ENCODE measurements at places on chromosomes 13 and 19.

DNA sequence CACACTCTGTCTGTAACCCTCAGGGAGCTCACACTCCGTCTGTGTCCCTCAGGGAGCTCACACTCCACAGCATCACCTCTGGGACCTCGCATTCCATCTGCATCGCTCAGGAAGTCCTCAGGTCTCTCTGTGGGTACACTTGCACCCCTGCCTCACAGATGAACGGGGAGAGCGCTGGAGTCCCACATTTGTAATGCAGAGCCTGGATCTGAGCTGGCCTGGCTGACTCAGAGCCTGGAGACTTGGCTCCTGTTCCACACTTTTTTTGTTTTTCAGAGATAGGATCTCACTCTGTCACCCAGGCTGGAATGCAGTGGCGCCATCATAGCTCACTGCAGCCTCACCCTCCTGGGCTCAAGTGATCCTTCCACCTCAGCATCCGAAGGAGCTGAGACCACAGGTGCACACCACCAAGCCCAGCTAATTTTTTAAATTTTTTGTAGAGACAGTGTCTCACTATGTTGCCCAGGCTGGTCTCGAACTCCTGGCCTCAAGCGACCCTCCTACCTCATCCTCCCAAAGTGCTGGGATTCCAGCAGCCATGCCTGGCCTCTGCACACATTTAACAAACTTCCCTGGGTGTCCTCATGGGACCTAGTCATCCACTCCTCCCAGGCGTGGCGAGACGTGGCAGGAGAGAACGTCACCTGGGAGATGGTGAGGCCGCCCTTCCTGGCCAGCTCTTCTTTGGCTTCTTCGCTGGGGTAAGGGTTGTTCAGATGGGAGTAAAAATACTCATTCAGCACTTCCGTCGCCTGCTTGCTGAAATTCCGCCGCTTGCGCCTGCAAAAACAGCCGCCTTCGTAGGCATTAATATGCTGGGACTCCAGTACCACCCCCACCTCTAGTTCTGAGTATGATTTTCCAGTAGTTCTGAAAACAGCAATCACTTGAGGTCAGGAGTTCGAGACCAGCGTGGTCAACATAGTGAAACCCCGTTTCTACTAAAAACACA, 31.0 kb downstream of the CILP2 start:
- no peak for DNase-seq

DNA sequence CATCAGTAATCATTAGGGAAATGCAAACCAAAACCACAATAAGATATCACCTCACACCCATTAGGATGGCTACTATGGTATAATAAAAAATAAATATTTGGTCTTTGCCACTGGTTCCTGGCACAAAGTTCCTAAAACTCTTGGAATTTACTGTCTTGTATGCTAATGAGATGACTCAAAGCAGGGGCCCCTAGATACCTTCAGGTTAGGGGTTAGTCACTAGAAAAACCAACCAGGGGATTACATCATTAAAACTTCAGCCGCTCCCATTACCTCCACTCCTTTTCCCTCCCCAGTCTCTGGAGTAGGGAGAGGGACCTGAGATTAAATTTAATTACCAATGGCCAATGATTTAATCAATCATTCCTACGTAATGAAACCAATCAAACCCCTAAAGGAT, 49.6 kb downstream of the THSD1 start:
- DNase-seq, result no peak

DNA sequence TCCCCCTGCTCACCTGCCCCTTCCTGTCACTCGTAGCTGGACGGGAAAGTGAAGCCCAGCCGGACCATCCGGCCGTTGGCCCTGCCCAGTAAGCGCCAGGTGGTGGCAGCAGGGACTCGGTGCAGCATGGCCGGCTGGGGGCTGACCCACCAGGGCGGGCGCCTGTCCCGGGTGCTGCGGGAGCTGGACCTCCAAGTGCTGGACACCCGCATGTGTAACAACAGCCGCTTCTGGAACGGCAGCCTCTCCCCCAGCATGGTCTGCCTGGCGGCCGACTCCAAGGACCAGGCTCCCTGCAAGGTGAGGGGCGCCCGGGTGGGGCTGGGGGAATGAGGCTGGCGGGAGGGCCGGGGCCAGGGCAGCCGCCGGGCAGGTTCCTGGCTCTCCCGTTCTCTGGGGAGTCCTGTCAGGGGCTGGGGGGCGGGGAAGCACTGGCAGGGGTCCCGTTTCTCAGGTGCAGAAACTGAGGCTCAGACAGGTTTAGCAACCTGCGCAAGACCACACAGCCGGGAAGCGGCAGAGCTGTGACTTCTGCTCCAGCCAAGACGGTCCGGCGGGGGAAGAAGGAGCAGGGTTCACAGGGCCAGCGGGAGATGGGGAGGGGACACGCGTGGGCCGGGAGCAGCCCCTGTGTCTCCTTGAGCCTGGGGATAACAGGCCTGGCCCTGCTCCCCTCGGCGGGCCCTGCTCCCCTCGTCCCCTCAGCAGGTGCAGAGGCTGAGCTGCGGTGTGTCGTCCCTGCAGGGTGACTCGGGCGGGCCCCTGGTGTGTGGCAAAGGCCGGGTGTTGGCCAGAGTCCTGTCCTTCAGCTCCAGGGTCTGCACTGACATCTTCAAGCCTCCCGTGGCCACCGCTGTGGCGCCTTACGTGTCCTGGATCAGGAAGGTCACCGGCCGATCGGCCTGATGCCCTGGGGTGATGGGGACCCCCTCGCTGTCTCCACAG, 5.3 kb downstream of the GZMM start:
- DNase-seq, result no peak

- DNase-seq, result peak; percentile 21
These were observed 28.7 kb downstream of the CYP4F2 start for GRCh38 chr19:15869109-15869555.

DNA sequence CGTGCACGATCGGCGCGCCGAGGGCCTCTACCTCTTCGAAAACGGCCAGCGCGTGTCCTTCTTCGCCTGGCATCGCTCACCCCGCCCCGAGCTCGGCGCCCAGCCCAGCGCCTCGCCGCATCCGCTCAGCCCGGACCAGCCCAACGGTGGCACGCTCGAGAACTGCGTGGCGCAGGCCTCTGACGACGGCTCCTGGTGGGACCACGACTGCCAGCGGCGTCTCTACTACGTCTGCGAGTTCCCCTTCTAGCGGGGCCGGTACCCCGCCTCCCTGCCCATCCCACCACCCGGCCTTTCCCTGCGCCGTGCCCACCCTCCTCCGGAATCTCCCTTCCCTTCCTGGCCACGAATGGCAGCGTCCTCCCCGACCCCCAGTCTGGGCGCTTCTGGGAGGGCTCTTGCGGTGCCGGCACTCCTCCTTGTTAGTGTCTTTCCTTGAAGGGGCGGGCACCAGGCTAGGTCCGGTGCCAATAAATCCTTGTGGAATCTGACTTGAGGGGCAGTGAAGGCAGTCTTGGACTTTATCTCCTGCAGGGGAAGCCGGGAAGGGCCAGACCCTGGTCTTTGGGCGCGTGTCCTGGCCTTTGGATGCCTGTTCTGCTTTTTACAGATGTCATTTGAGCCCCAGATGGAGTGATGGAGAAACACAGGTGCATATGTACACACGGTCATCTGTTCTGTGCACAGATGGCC, 2.2 kb downstream of the CLEC11A start:
- no peak for DNase-seq

- no peak for DNase-seq
These were observed 92.9 kb downstream of the PCDH9 start for GRCh38 chr13:67137044-67137735.

DNA sequence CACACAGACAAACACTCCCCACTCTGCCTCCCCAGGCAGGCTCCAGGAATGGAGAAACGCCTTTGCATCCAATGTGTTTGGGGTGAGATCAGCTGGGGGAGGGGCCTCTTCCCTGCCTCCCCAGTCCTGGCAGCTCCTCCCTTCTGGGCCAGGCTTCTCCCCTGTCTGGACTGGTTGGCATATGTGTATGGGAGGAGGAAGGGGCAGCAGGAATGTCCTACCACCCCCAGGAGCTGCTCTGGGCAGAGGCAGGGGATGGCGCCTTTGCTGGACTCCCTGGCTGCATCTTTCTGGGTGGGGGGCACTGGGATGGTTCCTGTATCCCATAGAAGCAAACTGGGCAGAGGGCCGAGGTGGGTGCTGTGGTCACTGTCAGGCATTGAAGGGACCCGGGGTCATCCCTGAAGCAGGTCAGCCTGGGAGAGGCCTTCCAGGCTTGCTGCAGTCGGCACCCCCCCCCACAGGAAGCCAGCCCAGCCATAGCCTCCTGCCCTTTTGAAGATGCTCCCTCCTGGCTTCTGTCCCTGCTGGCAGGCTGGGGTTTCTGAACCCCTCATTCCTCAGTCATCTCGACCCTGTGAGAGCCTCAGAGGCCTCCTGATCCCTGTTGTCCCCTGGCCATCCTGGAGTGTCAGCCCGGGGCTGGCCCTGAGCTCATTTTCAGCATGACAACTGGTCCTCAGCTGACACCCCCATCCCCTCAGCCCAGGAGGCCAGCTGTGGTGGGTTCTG, 21.2 kb upstream of the SLC7A10 start:
- DNase-seq, result no peak

- no peak for DNase-seq
These were observed 15.8 kb downstream of the YIPF2 start for GRCh38 chr19:10912619-10913018.

DNA sequence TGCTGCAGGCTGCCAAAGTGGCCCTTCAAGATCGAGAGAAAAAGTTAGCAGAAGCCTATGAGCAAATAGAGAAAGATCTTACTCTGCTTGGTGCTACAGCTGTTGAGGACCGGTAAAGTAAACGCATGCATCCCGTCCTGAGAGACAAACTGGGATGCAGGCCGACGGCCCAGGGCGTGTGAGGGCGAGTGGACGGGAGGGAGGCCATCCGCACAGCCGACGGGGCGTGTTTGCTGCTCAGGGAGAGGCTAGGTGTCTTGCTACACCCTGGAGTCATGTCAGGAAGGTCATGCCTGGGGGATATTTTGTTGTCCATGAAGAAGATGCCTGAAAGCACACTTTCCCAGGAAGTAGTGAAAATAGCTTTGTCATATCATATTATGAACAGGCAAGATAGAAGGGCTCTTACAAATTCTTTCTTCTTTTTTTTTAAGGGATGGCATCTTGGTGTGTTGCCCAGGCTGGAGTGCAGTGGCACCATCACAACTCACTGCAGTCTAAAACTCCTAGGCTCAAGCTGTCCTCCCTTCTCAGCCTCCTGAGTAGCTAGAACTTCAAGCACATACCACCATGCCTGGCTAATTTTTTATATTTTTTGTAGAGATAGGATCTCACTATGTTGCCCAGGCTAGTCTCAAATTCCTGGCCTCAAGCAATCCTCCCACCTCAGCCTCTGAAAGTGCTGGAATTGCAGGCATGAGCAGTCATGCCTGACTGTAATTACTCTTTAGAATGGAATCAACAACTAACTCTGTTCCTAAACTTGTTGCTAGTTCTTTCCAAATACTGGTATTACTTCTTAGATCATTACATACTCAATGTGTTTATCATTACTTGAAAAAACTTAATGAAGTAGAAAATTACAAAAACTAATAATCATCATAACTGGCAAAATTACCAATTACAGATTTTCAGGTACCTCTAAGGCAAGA, 117.6 kb upstream of the MCF2L start:
- no peak for DNase-seq

- no peak for DNase-seq
These were observed 1382.2 kb upstream of the MIR17HG start for GRCh38 chr13:89965252-89965651.

DNA sequence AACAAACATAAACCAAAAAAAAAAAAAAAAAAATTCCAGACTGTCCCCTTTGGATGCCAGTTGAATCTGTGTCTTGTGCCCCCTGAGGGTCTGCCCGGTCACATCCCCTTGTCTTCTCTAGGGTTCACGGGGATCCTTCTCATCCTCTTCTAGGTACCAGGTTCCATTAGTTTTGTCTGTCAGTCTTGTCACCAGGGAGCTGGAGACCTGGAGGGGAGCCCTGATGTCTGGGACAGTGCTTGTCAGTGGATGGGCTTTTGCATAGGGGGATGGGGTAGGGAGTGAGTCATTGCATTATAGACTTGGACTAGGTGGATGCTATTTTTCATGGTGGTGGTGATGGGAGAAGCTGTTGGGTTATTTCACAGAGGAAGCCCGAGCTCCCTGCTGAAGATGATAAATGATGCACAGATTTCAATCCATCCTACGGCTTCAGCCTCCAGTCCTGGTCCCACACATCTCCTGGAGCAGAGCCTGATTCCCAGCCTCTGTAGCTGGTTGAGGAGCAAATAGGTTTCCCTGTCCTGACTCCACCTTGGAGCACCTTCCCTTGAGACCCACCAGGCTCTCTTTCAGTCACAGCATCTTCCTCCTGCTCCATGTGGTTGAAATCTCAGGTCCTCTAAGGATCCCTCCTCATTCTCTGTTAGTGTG, 26.0 kb downstream of the WTIP start:
- no peak for DNase-seq

DNA sequence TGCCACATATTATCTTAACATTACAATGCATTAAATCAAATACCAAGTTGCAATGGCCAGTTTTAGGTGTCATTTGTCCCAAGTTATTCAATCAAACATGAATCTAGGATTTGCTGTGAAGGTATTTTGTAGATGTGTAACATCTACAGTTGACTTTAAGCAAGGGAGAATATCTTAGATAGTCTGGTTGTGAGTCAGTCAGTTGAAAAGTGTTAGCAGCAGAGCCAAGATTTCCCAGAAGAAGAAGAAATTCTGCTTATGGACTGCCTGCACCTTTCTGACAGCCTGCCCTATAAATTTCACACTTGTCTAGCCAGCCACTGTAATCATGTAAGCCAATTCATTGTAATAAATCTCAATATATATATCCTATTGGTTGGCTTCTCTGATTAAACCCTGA, 41.3 kb upstream of the INTS6 start:
- DNase-seq, result no peak

DNA sequence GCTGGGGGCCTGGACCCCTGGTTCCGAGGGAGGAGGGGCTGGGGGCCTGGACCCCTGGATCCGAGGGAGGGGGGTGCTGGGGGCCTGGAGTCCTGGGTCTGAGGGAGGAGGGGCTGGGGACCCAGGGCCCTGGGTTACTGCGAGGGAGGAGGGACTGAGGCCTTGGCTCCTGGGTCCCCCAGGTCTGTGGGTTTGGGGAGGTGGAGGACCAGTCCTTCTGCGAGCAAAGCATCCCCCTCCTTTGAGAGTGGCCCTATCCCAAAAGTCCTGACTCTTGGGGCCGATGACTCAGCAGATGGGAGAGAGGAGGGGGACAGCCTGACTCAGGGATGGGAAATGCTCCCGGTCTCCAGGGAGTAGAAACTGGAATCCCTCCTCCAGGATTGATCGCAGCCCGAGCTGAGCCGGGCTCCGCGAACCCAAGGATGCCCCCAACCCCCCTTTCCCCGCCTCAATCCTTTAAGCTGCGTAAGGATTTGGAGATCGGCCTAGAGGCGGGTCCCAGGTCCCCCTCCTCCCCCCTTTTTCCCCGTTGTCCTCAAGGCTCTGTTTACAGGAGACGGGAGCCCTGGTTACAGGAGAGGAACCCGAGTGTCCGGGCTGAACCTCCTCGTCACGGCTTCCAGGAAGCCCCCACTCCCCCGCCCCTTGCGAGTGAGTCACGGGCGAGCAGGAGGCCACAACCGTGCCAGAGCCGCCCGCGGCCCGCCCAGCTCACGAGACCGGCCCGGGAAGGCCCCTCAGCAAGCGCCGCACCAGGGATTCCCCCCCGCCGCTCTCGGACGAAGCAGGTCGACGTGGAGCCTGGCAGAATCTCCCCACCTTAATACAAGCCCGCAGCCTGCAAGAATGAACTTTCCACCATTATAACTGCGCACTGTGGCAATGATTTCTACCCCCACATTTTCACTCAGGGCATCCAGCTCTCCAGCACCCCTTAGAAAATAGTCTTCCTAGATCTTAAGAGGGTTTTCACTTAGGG, 3.0 kb upstream of the ZFP36 start:
- peak; percentile 95 for DNase-seq

- no peak for DNase-seq
These were observed 81.9 kb downstream of the FLT1 start for GRCh38 chr13:28412981-28413380.

Measured in stimulated activated CD8-positive, alpha-beta memory T cell treated with anti-CD3 and anti-CD28 coated beads, Interleukin-2, amount 100 ng/mL, for 1 hour (primary cell).